ENCODE measurements at places on chromosomes 1 and 21. TPM values are rescaled to one million over a fixed set of nuclear protein-coding genes. Genes with fewer than 3 reads are reported as not detected.

Gene FCRL1
- not detected for total RNA-seq

Gene OR2T35
- not detected for total RNA-seq

Gene CAMK1G
- total RNA-seq: 8.2 TPM

Gene USP24
- 27.8 TPM for total RNA-seq

Gene RNF186
- not detected for total RNA-seq

GRCh38 chr1:158979229-158979628, 30.5 kb upstream of the IFI16 start:
- no peak overlapping the region for H3K27ac ChIP-seq
- H3K4me1 ChIP-seq: no peaks in the 10 kb centered on the region
- DNase-seq: no peak

DNA sequence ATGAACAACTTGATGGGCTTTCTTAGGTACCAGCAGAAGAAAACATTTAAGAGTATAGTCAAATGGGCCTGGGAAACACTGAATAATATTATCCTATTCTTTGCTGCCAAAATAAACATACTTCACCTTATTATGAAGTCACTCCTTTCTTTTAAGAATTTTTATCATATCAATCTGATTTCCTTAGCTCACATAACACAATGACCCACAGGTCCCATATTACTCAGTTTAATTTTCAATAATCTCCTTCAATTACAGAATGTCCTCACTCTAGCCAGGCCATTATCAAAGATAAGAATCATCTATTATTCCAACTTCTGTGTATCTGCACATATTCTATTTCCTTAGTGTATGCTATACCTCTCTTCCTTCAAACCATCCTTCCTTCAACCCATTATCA, 63.0 kb downstream of the PIGK start:
- no peak overlapping the region for H3K4me3 ChIP-seq
- no peaks in the 10 kb centered on the region for H3K27me3 ChIP-seq
- H3K4me1 ChIP-seq: peaks cover 11% of the 10 kb centered on the region
- H3K36me3 ChIP-seq: peaks cover 80% of the 10 kb centered on the region
- no peak overlapping the region for H3K27ac ChIP-seq
- DNase-seq: no peak

DNA sequence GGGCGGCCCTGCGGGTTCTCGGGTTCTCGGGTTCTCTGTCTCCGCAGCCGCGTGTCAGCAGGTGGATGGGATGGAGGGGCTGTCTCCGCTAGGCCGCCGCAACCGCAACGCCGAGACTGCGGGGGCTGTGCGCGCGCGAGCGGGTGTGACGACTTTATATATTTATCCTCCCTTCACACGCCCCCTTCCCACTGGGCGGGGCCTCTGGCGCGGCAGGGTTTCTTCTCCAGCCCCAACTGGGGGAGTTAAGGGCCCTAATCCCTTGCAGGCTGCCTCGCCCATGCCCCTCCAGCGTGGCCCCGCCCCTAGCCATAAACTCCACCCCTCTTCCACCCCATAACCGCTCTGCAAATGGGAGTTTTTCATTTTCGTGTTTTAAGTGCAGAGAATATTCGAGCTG, 3.4 kb downstream of the IGSF21 start:
- H3K36me3 ChIP-seq: no peaks in the 10 kb centered on the region
- no peaks in the 10 kb centered on the region for H3K4me1 ChIP-seq
- no peak overlapping the region for H3K27ac ChIP-seq
- no peak for DNase-seq
- peaks cover 33% of the 10 kb centered on the region for H3K27me3 ChIP-seq

DNA sequence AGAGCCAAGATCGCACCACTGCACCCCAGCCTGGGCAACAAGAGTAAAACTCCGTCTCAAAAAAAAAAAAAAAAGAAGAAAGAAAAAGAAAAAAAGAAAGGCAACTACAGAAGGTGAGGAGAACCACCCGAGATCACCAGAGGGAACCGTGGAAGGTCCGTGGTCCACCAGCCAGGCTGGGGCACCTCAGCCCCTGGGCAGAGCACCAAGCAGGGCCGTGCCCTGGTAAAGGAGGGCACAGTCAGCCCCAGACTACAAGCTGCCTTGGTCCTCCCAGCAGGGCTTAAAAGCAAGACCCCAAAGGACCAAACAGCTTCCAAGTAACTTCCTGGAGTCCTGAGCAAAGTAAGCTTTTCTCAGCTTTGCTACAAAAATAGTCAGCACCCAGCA, 8.8 kb upstream of the SAMD11 start:
- no peaks in the 10 kb centered on the region for H3K36me3 ChIP-seq
- H3K4me3 ChIP-seq: no peak overlapping the region
- peaks cover 22% of the 10 kb centered on the region for H3K27me3 ChIP-seq
- peaks cover 24% of the 10 kb centered on the region for H3K4me1 ChIP-seq
- no peak for DNase-seq

DNA sequence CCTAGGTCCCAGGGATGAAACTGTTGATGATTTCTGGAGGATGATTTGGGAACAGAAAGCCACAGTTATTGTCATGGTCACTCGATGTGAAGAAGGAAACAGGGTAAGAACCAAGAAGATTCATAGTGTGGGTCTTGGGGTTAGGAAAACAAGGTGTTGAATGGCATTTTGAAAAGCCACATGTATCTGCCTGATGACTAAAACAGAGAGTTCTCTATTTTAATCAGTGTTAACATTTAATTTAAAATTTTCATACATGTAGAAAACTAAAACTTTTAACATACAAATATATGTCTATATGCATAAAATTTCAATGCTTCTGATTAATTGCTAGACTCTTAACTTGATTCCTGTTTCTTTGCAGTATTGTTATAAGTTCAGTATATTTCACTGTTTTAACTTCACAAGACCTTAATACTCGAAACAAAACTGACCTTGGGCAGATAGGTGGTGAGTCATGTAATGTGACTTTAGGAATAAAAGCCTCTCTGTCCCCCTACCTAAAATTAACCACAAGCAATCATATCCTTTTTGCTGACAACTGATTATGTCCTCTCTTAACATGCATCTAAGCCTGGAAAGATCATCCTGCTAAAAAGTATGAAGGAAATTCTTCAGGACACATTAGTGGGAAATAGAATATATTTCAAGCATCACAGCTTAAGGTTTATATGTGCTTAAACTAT, 95.6 kb downstream of the PTPRC start:
- H3K27me3 ChIP-seq: no peaks in the 10 kb centered on the region
- no peak for DNase-seq
- H3K27ac ChIP-seq: no peak overlapping the region

- no peak overlapping the region for H3K27ac ChIP-seq
- no peak for DNase-seq
- peaks cover 5% of the 10 kb centered on the region for H3K27me3 ChIP-seq
- H3K4me3 ChIP-seq: peak overlapping the region; percentile 77
- peaks cover 10% of the 10 kb centered on the region for H3K36me3 ChIP-seq
- H3K4me1 ChIP-seq: peaks cover 29% of the 10 kb centered on the region
Measured at GRCh38 chr21:36747041-36747814, 48.3 kb downstream of the SIM2 start.

DNA sequence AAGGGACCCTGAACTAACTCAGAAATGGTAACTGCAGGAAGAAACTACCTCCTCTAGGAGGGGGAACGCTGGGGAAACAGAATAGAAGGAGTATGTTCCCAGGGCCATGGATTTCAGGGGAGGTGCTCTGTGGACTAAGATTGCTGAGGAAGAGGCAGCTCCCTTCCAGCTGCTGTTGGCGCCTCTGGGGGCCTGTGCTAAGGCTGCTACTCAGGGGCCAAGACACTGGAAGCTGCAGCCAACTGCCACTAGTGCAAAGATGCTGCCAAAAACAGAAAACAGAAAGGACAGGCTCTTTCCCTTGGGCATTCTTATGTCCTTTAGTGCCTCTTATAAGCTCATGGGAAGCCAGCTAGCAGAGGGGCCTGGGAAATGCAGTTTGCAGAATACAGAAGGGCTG, 58.0 kb upstream of the SGIP1 start:
- peaks cover 55% of the 10 kb centered on the region for H3K4me1 ChIP-seq
- peaks cover 40% of the 10 kb centered on the region for H3K36me3 ChIP-seq
- DNase-seq: no peak
- no peaks in the 10 kb centered on the region for H3K27me3 ChIP-seq

- no peak overlapping the region for H3K4me3 ChIP-seq
- H3K36me3 ChIP-seq: peaks cover 9% of the 10 kb centered on the region
- no peak overlapping the region for H3K27ac ChIP-seq
- no peak for DNase-seq
- peaks cover 1% of the 10 kb centered on the region for H3K27me3 ChIP-seq
Measured at GRCh38 chr1:244365809-244366208, 85.9 kb downstream of the ADSS2 start.

DNA sequence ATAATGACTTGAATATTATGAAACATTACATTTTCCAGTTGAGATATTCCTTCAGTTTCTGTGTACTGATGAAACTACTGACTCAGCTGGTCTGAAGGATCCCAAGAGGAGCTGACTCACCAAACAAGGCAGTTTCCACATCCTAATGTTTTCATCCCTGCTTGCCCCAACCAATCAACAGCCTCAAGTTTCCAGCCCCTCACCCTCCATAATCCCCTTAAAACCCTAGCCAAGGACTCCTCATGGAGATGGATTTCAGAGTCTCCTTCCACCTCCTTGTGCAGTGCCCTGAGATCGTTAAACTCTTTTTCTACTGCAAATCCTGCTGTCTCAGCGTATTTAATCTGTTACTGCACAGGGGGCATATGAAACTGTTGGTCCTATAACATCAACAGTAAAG, 83.1 kb upstream of the HAO2 start:
- no peaks in the 10 kb centered on the region for H3K36me3 ChIP-seq
- H3K27ac ChIP-seq: peak overlapping the region; percentile 45
- H3K4me3 ChIP-seq: no peak overlapping the region
- DNase-seq: peak; percentile 60
- H3K4me1 ChIP-seq: peaks cover 31% of the 10 kb centered on the region

- peaks cover 48% of the 10 kb centered on the region for H3K4me1 ChIP-seq
- peak; percentile 17 for DNase-seq
- H3K27me3 ChIP-seq: no peaks in the 10 kb centered on the region
Measured at GRCh38 chr1:192529031-192529755, 46.4 kb upstream of the RGS1 start.

GRCh38 chr1:83692524-83693381, 306.2 kb downstream of the TTLL7 start:
- H3K4me1 ChIP-seq: no peaks in the 10 kb centered on the region
- no peaks in the 10 kb centered on the region for H3K36me3 ChIP-seq
- peak overlapping the region; percentile 41 for H3K4me3 ChIP-seq
- peaks cover 4% of the 10 kb centered on the region for H3K27me3 ChIP-seq

- H3K27ac ChIP-seq: peak overlapping the region; percentile 12
- no peaks in the 10 kb centered on the region for H3K27me3 ChIP-seq
- no peak overlapping the region for H3K4me3 ChIP-seq
- DNase-seq: no peak
- H3K4me1 ChIP-seq: no peaks in the 10 kb centered on the region
Measured at GRCh38 chr1:171576144-171576543, 45.9 kb upstream of the MYOCOS start.

DNA sequence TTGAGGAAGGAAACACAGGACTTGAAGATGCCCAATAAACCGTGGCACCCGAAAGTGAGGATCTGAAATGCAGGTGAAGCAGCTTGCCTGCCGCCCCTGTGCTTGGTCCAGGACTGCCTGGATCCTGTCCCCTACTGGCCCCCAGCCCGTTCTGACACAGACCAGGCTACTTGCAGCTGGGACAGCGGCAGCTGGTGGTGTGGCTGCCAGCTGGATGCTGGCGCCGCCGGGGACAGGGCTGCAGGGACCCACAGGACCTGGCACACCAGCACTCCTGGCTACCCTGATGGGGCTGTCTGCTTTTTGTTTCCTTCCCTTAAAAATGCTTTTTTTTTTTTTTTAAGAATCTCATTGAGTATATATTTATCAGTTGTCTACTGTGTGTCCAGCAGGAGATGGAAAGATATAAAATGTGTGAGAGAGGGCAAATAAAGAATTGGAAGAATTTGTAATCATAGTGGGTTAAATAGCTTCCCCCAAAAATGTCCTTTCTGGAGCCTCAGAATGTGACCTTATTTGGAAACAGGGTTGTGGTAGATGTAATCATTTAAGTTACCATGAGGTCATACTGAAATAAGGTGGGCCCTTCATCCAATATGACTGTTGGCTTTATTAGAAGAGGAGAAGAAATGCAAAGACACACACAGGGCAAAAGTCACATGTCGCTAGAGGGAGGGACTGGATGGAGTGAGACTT, 165.6 kb downstream of the DSCAM start:
- DNase-seq: no peak
- no peaks in the 10 kb centered on the region for H3K27me3 ChIP-seq
- no peak overlapping the region for H3K27ac ChIP-seq
- peaks cover 14% of the 10 kb centered on the region for H3K36me3 ChIP-seq

GRCh38 chr21:31351960-31352359, 7.9 kb upstream of the TIAM1 start:
- H3K27ac ChIP-seq: no peak overlapping the region
- no peaks in the 10 kb centered on the region for H3K36me3 ChIP-seq
- no peak for DNase-seq
- H3K4me3 ChIP-seq: no peak overlapping the region
- H3K4me1 ChIP-seq: peaks cover 20% of the 10 kb centered on the region

Measured in HFFc6 (cell line).